Putamen (tissue), 1 donor: ENCODE measurements at places on chromosomes 1 and 21.

GRCh38 chr1:243234978-243235647 lies 20.0 kb downstream of the CEP170 start:
- DNase-seq: no peak

DNA sequence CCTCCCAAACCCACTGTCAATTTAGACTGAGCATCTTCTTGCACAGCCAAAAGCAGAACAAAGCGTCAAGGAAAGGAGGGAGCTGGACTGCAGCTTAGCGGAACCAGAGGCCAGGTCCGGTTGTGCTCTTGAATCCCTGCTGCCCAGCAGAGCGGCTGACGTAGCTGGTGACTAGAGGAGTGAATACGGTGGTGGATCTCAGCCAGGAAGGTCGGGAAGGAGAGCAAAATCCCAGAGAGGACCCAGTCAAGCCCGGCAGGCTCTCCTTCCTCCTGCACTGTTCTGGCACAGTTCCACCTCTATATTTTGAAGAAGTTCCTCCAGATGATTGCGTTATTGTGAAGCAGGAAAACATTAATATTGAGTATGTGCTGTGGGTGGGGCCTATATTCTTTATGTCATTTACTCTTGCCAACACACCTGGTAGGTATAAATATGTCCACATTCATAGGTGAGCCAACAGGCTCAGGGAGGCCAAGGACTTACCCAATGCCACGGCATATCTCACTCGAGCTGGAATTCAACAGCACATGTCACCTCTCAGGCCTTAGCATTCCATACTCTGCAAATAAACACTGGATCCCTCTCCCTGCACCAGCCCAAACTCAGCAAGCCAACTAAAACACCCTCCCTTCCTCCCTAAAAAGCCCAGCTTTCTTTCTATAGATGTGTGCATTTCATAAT lies 23.6 kb upstream of the ABCB10 start:
- peak; percentile 28 for DNase-seq

DNA sequence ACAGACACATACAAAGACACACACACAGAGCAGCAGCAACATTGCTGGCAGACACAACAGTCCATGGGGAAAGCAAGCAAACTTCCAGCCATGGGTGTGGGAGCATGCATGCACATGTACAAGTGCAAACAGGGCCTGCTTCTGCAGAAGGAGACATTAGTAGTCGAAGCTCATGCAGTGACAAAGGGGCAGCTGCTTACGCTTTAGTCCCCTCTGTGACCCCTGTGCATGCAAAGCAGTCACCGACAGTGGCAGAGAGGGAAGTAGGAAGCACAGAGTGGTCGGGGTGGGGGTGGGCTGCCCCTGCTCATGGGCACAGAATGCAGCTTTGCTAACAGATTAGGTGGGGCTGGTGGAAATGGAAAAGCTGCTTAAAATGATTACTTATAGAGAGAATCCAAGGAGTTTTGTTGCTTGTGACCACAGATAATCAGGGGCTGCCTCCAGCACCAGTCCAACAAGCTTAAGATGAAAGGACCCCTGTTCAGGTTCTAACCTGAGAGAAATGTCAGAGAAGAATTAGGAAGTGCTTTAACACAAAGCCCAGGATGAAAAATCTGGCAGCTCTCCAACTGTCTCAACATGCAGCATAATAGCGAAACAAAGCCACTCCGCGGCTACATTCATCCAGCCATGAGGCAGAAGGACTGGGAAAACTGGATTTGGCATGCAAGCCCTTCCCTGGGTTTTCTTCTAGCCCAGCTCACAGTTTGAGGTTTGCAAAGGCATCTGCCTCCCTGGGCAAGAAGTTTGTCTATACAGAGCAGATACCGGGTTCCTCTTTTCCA lies 378.9 kb downstream of the KCNH1 start:
- DNase-seq: no peak

- DNase-seq: no peak
These were observed 26.9 kb downstream of the SPATA46 start for GRCh38 chr1:162349635-162350330.

DNA sequence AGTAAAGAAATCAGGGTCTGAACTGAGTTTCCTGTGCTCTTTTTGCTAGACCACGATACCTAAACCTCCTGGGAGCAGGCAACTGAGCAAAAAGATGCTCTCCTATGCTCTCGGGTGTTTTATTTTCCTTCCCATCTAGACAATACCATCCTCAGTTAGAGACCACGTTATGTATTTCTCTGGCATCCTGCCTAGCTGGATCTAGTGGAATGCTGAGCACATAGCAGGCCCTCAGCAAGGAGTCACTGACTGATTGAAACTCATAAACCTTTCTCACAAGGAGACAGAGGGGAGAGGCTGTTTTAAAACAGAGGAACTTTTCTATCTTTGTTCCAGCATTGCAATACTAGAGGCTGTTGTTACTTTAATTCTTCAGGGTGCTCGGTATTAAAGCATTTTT lies 168.0 kb downstream of the CYYR1 start:
- no peak for DNase-seq

DNA sequence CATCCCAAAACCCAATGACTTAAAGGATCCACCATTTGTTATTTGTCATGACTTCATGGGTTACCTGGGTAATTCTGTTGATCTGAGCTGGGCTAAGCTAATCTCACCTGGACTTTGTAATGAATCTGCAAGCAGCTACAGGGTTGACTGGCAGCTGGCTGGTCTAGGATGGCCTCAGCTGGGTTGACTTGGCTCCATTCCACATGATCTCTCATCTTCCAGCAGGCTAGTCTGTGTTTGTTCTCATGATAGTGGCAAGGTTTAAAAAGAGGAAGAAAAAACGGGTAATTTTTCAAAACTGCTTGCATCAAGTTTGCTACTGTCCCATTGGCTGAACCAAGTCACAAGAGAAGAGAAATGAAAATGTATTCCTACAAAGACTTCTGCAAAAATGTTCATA lies 24.8 kb upstream of the ZMYM4 start:
- DNase-seq: no peak

DNA sequence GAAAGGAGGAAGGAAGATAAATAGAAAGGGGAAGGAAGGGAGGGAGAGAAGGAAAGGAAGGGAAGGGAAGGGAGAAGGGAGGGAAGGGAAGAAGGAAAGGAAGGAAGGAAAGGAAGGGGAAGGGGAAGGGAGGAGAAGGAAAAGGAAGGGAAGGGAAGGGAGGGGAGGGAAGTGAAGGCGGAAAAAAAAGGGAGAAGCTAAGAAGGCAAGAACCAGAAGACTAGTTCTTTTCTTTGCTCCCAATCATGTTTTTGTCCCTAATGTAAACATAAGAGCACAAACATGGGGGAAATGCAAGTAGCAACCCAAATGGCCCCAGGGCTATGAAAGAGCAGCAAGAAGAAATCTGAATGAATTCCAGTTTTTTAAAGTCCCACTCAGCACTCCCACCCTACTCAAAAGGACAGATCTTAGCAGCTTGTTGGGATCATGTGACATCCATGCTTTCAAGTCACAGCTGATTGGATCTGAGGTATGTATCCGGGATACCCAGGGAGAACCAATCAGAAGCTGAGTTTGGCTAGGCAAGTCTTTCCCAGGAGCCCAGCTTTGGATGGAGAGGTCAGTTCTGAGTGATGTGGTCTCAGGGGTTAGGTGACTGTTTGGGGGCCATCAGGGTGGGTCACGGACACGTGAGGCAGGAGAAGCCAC lies 24.2 kb upstream of the FHAD1 start:
- DNase-seq: no peak

DNA sequence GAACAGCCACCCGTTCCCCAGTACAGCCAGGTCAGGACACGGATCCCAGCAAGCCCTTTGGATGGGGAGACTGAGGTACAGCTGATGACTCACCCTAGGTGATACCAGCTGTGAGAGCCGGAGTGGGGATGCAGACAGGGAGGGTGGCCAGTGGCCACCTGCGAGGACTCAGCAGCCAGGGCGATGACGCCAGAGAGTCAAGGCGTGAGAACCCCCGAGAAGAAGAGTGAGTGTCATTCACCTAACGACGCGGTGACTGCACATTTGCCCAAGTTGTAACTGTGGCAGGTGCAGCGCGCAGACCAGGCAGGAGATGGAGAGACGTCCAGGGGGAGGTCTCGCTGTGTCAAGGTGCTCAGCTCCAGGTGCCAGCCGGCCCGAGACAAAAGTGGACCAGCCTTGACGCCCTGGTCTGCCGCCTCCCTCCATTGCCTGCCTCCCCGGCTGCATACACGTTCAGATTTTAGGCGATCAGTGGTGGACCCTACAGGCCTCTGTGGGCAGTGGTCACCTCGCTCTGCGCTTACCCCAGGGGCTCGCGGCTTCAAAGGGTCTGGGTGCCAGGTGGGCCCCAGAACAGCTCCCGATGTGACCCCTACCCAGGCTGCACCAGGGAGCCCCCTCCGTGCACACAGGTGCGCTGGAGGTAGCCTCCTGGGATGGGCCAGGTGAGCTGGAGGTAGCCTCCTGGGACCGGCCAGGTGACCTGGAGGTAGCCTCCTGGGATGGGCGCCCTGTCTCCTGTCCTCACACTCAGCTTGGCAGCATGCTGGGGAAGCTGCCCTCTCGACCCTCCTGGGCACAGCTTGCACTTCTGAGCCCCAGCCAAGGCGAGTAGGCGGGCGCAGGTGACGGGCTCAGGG lies 11.9 kb downstream of the LRRC3 start:
- no peak for DNase-seq

DNA sequence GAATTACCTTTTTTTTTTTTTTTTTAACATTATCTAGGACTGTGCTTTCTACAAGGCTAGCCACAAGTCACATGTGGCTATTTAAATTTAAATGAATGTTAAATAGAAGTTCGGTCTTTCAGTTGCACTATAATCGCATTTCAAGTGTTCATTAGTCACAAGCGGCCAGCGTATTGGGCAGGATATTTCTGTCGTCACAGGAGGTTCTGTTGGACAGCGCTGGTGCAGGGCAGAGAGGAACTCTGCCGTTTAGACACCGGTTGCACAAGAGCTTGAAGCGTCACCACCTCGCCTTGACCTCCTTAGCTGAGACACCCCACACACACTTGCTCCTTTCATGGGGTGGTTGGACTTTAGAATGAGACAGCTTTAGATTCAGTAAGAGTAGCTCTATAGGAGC lies 64.1 kb downstream of the BACE2 start:
- DNase-seq: no peak

GRCh38 chr1:201888282-201889089 lies at the start of gene SHISA4:
SHISA4 (plus strand) TSS chr1:201888898; CDS start chr1:201888995, 97 bp downstream.
- DNase-seq: peak; percentile 98

DNA sequence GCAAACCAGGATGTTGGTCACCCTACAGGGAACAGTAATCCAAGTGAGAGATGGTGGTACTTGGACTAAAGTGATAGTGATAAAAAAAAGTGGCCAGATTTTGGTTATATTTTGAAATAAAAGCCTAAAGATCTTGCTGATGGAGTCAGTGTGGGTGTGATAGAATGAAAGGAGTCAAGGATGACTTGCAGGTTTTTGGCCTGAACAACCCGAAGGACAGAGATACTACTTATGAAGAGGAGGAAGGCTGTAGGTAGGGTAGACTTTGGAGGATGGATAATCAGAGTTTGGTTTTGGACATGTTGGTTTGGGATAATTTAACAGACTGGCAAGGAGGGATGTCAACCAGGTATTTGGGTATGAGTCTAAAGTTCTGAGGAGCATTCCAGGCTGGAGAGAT lies 1.5 kb upstream of the TEX38 start:
- DNase-seq: no peak

- no peak for DNase-seq
These were observed 2.1 kb upstream of the FTCD start for GRCh38 chr21:46157396-46157986.

DNA sequence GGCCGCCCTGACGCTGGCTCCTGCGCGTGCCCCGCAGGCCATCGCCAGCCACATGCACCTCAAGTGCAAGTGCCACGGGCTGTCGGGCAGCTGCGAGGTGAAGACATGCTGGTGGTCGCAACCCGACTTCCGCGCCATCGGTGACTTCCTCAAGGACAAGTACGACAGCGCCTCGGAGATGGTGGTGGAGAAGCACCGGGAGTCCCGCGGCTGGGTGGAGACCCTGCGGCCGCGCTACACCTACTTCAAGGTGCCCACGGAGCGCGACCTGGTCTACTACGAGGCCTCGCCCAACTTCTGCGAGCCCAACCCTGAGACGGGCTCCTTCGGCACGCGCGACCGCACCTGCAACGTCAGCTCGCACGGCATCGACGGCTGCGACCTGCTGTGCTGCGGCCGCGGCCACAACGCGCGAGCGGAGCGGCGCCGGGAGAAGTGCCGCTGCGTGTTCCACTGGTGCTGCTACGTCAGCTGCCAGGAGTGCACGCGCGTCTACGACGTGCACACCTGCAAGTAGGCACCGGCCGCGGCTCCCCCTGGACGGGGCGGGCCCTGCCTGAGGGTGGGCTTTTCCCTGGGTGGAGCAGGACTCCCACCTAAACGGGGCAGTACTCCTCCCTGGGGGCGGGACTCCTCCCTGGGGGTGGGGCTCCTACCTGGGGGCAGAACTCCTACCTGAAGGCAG lies 23.4 kb upstream of the ARF1 start:
- DNase-seq: no peak

GRCh38 chr21:29465546-29465945 lies 166.8 kb downstream of the BACH1 start:
- no peak for DNase-seq

- no peak for DNase-seq
These were observed 9.2 kb upstream of the OR2B11 start for GRCh38 chr1:247467129-247467528.

DNA sequence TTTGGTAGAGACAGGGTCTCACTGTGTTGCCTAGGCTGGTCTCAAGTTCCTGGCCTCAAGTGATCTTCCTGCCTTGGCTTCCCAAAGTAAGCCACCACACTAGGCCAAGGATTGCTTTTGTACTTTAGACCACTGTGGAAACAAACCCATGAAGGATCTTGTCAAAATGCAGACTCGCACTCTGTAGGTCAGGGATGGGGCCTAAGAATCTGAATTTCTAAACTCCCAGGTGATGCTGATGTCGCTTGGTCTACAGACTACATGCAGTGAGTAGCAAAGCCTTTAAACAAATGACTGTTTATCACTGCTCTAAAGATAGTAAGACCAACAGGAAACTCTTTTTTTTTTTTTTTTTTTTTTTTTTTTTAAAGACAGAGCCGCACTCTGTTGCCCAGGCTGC lies 54.1 kb upstream of the MUTYH start:
- DNase-seq: no peak

GRCh38 chr1:19435851-19436455 lies 49.4 kb downstream of the CAPZB start:
- no peak for DNase-seq

DNA sequence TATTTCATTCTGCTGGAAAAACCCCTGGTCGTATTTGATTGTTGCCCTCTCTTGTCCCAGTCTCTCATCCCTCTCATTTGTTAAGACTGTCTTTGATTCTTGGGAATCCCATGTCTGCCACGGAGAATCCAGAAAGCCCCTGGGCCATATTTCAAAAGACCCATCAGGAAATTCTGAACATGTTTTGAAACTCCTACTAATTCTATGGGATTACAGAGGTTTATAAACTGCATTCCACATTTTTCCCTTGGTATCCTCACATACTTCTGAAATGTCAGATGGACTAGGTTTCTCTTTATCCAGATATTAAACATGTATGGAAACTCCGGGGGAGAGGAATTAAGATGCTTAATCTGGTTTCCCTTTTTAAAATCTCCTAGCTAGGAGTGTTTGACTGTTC lies 80.0 kb downstream of the HUNK start:
- DNase-seq: no peak

- peak; percentile 18 for DNase-seq
These were observed 45.7 kb downstream of the ABCD3 start for GRCh38 chr1:94463765-94464330.
